Activated CD8-positive, alpha-beta memory T cell treated with anti-CD3 and anti-CD28 coated beads, Interleukin-2, amount 50 U/mL, for 48 hours (primary cell): ENCODE measurements at places on chromosomes 7 and 10.

- DNase-seq: no peak
Measured at GRCh38 chr7:83732305-83732704, 83.4 kb upstream of the SEMA3E start.

GRCh38 chr10:71270301-71271220 is 48.5 kb upstream of the SLC29A3 start:
- no peak for DNase-seq

DNA sequence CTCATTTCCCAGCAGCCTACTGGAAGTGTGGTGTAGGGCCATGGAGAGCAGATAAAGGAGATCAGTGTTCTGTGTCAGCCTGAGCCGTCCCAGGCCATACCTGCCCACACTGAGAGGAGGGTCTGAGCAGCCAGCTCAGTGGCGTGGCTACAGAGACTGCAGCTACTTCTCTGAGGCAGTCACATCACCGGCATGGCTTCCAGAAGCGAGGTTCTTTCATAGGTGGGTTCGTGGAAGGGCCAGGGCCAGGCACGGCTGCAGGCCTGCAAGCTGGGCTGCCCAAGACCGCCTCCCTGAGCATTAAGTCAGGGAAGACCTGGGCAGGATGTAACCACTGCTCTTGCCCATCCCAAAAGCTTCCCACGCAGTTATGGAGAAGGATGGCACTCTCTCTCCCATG is 34.9 kb downstream of the LDB3 start:
- DNase-seq: no peak

GRCh38 chr7:33804140-33804660 is 101.1 kb upstream of the BMPER start:
- DNase-seq: no peak

DNA sequence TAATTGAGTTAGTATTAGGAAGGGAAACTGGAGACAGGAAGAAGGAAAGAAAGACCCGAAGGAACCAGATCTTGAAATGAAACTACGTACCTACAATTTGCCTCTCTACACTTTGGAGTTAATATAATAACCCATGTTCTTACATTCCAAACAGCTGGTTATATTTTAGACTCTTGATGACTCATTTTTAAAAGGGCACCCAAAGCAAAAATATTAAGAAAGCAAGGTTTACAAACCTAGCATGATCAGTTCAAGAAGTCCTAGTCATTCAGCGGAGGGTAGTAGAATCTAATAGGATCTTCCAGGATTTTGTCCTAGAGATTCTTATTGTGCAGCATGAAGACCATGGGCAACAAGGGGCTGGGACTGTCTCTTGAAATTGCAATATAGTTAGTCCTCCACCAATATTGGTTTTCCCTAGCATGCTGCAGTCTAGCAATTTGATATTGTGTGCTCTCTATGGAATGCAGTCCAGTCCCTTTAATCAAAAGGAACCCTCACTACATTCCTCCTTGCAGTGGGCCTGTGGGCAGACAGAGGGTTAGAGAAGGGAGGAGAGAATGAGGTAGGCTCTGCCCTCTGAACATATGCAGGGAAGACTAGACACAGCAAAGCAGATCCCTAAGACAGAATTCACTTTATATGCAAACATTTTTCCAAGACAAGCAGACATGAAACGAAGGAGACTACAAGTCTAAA is 230.3 kb downstream of the INHBA start:
- no peak for DNase-seq

DNA sequence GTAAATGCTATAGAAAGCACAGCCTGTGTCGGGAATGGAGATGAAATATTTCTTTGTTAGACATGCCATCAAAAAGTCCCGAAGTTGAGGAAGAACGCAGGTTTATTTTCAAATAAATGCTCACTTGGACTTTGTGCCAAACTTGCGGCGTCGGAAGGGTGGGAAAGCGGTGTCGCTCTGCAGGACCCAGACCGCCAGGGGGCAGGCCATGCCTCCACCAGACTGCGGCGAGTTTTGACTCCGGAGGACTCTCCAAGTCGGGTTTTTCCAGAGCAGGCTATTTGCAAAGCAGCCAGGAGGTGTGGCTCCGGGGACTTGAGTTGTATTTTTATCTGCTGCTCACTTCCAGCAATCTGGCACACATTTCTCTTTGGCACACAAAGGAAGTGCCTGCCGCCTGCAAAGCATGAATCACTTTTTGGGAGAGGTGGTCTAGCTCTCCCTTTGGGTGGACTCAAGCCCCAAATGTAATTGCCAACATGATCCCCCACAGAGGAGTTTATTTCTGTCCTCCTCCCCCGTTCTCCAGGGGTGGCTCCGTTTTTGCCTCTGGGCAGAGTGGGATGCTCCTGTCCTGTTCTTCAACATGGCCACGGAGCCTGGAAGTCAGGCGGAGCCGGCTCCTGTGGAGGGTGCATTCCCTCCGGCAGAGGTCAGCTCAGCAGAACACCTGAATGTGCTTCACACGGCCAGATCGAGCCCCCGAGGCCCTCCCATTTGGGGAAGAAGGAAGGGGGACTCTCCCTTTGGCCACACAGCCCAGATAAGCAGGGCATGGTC is 82.3 kb upstream of the GPR26 start:
- peak; percentile 71 for DNase-seq

- DNase-seq: no peak
Measured at GRCh38 chr7:121914676-121915279, 41.8 kb downstream of the PTPRZ1 start.
